Aorta (tissue), 5 donors: ENCODE measurements at places on chromosomes 3 and 15. TPM values are rescaled to one million over a fixed set of nuclear protein-coding genes. Genes with fewer than 3 reads are reported as not detected.

GRCh38 chr3:56536735-56537134 is 20.2 kb upstream of the CCDC66 start:
- no peak for DNase-seq

DNA sequence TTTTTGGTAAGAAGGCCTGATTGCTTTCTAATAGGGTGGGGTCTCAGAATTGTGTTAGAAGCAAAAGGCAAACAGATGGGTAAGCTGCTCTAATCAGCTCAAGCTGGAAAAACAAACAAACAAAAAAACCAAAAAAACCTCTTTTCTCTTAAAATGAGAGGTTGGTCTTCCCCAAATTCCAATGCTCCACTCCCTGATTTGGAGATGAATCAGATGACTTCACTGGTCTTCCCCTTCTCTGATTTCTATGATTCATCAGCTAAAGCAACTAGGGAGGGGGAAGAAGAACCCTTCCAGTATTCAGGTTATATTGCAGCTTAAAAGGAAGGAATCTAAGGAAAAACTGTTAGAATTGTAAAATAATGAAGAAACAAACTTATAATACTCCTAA is 9.6 kb upstream of the ANXA2 start:
- no peak for DNase-seq

The SEMA3F gene
- total RNA-seq: 40.3 TPM

The PLSCR5 gene
- not detected for total RNA-seq

DNA sequence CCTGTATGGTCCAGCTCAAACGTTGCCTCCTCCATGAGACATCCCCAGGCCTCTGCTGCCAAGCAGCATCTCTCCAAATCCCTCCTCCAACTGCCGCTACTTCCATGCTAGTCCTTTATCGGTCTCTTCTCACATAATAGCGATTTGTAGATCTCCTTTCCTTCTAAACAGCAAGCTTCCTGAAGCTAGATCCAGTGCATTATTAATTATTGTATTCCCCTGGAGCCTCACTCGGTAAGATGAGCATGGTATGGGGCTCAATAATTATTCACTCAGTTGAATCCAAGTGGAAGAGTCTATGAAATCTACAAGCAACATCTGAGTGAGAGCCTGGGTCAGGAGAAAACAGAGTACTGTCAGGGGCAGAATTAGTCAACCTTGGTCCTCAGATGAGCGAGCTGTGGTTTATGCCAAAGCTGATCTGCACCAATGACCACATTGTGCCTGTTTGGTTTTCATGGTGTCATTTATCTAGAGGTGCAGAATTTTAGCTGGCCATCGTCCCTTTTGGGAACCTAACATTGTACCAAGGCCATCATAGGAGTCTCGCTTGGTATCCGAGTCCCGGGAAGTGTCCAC is 93.8 kb upstream of the UBE2E1 start:
- DNase-seq: no peak

DNA sequence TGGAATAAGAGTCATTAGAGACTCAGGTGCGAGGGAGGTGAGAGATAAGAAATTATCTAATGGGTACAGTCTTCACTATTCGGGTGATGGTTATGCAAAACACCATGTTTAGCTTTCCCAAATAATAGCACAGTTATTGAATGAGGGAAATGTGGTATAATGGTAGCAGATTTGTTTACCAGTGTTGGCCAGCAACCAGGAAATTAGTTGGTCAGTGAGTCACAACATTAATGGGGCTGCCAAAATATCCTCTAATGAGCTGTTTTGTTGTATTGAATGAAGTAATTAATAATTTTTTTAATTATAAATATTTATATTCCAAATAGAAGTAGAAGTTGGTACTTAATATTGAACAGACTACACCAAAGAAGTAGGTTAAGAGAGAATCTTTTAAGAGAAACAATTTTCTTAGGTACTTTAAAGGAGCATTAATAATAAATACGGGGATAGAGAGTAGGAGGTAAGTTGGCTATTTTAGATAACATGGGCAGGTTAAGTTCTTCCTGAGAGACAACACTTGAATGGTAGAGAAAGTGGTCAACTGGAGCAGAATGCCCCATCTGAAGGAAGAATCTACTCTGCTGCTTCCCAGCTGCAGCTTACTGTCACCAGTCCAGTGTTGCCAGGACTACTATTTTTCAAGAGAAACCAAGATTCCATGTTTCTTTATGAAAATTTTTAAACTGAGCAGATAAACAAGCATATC is 218.8 kb downstream of the UBE2E2 start:
- DNase-seq: no peak

GRCh38 chr3:197958346-197958745 is 1.7 kb upstream of the LMLN start:
- no peak for DNase-seq

DNA sequence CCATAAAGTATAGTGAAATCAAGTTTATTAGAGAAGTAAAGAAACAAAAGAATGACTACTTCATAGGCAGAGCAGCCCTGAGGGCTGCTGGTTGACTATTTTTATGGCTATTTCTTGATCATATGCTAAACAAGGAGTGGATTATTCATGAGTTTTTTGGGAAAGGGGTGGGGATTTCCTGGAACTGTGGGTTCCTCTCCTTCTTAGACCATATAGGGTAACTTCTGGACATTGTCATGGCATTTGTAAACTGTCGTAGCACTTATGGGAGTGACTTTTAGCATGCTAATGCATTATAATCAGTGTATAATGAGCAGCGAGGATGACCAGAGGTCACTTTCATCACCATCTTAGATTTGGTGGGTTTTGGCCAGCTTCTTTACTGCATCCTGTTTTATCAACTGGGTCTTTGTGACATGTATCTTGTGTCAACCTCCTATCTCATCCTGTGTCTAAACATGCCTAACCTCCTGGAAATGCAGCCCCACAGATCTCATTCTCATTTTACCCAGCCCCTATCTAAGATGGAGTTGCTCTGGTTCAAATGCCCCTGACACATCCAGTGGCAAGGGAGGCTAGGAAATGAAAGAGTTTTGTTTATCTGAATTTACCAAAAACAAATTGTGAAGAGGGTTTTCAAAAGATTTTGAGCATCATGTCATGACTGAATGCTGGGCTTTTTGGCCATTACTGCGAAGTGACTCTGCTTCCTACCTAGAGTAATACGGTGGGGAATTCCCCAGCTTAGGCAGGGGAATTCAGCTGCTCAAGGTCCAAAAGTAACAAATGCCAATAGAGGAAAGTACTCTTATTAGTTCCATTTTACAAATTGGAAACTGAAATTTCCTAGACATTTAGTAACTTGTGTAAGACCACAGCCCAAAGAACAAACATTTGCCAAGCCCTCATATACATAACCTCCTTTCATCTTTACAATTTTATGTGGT is 6.2 kb upstream of the SPSB4 start:
- DNase-seq: no peak

DNA sequence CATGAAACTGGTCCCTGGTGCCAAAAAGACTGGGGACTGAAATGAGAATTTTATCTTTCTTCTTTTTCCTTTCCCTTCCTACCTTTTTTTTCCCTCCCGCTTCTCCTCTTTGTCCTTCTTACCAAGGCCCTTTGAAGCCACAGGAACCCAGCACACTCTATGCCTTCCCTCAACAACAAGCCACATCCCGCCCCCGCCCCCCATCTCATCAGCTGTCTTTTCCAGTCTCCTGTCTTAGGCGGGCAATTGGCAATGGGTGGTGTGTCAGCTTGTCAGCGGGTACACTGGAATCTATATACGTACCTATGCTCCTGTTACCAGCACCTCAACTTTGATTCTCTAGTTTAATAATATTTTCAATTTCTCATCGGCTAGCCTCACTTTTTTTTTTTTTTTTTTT is 56.3 kb upstream of the CHD2 start:
- DNase-seq: no peak

The CAMP gene
- 0.65 TPM for total RNA-seq

The VWA5B2 gene
- total RNA-seq: not detected

DNA sequence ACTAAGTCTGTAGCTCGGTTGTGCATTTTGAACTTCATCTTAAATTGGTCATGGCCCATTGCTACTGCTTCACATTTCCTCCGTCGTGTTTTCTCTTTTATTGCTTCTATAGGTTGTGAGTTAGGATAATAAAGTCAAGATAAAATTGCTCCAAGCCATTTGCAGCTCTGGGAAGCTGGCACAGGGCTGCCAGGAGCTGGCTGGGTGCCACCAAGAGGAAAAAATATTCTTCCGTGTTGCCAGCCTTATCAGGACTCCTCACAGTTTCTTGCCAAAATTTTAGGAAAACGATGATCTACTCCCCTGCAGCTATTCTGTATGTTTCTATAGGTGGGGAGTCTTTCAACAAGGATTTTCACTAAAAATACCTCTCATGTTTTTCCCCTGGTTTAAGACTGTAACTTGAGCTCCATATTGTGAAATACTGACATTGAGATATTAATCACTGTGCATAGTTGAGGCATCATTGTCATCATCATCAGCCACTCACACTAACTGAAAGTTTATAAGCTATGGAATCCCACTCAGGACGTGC is 55.4 kb upstream of the PIAS1 start:
- no peak for DNase-seq

DNA sequence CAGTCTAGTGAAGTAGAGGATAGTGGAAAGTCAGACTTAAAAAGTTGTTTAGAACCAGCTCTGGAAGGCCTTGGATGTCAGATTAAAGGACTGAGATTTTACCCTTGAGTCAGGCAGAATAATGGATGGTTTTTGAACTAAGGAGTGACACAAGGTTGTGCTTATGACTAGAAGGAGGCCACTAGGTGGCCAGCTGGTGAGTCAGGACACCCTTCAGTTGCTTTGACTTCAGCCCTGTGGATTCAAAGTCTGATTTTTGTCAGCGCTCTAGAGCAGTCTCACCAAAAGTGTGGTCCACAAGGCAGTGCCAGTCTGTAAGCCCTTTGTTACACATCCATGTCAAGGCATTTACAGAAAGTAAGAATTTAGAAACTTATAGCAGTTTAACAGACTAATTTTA is 3.8 kb upstream of the GABPB1 start:
- no peak for DNase-seq

DNA sequence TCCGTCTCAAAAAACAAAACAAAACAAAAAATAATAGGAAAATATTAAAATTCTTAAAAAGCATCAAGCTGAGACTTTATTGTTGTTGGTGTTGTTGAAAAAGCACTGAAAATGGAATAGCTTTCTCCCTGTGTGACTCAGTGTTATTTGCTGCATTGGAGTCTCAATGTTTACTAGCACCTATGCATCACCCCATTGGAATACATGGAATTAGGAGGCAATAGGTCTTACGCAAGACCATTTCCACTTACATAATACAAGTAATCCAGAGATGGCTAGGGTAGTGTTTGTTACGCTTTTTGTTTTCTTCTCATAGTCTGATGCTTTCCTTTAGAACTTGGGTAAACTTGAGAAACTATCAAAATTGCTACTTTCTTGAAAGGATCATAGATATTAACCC is 15.2 kb downstream of the GXYLT2 start:
- DNase-seq: no peak

DNA sequence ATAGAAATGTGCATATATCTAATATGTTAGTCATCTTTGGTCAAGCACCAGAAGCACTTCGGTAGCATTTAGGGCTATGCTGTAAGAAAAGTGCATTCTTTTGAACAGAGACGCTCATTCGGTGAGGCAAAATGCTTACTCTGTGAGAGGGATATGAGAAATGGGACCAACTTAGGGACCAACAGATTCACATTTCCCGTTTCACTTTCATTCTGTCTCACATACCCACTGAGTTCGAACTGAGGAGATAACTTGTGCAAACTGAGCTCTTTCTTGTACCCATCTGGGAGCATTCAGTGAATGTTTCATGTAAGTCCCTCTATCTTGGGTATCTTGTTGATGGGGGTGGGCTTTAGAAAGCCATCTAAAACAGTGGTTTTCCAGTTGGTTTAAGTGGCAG is 135.3 kb downstream of the FEZF2 start:
- no peak for DNase-seq
